Upper lobe of right lung (tissue), 1 donor: ENCODE measurements at places on chromosomes 1 and 21. TPM values are rescaled to one million over a fixed set of nuclear protein-coding genes. Genes with fewer than 3 reads are reported as not detected.

GRCh38 chr1:70778934-70779333, 268.7 kb downstream of the PTGER3 start:
- DNase-seq = no peak
- H3K27me3 ChIP-seq = no peaks in the 10 kb centered on the region
- H3K27ac ChIP-seq = no peak overlapping the region
- H3K4me3 ChIP-seq = no peak overlapping the region
- H3K36me3 ChIP-seq = no peaks in the 10 kb centered on the region

UBXN10 gene
- 0.87 TPM for total RNA-seq

UBE2U gene
- total RNA-seq = not detected

UROD gene
- total RNA-seq = 51.4 TPM

- H3K4me1 ChIP-seq = peaks cover 16% of the 10 kb centered on the region
- no peak overlapping the region for H3K27ac ChIP-seq
- no peaks in the 10 kb centered on the region for H3K36me3 ChIP-seq
- DNase-seq = peak; percentile 64
These were observed 49.9 kb upstream of the LAPTM5 start for GRCh38 chr1:30807318-30808066.

S100B gene
- 4.5 TPM for total RNA-seq

TOR1AIP1 gene
- total RNA-seq = 68.8 TPM

FOXO6 gene
- total RNA-seq = 0.43 TPM
